ENCODE measurements at places on chromosomes 5 and 9.

- DNase-seq, result no peak
Measured at GRCh38 chr9:34546102-34546833, 23.5 kb upstream of the ENHO start.

DNA sequence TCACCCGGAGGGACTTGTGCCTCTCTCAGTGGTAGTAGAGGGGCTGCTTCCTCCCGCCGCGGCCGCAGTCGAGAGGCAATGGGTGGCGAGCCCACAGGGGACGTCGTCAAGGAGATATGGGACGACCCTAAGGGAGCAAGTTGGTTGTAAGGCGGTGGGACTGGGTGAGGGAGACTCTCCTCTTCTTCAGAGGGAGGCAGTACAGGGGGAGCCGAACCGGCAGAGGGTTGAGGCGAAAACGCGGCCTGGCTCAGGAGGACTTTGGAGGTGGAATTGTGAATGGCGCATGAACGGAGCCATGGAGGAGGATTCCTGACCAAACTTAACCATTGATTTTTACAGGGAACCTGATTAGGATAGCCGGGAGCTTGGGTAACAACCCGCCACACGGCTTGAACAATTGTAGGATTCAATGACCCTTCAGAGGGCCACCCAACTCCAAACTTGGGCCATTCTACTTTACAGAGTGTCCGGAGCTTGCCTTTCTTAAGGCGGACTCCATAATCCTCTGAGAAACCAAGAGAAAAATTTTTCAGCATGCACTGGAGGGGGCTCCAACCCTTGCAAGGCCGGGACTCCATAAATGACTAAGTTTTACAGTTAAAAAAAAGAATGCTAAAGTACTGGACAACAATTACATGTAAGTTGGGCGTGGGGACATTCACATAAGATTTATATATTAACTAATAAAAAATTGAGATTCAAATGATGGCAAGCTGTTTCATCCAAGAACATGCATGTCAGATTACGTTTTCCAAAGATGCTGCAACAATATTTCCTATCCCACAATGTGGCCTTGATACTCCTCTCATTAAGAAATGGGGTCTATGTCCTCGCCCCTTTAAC lies 19.4 kb upstream of the RHOBTB3 start:
- DNase-seq, result no peak

- peak; percentile 40 for DNase-seq
Measured at GRCh38 chr5:62306323-62306895, 403 bp downstream of the KIF2A start.

DNA sequence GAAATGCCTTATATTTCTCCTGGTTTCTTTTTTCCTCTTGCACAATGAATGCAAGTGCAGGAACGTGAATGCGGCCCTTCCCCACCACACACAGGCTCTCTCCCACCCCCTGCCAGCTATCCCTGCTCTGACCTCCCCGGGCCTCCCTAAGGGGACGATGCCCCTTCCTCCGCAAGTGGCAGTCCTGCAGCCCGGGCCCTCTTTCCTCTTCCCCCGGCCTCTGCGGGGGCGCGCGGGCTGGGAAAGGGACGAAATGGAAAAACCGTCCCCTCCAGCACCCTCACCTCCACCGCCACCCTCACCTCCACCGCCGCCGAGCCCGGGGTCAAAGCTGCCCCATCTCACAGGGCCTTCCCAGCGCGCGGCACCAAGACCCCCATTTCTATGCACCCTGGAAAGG lies 44.7 kb downstream of the GAS1 start:
- DNase-seq, result no peak

GRCh38 chr9:116080561-116080960 lies 73.0 kb upstream of the PAPPA start:
- no peak for DNase-seq

- DNase-seq, result no peak
Measured at GRCh38 chr5:139709582-139710318, 61.6 kb downstream of the CXXC5 start.

DNA sequence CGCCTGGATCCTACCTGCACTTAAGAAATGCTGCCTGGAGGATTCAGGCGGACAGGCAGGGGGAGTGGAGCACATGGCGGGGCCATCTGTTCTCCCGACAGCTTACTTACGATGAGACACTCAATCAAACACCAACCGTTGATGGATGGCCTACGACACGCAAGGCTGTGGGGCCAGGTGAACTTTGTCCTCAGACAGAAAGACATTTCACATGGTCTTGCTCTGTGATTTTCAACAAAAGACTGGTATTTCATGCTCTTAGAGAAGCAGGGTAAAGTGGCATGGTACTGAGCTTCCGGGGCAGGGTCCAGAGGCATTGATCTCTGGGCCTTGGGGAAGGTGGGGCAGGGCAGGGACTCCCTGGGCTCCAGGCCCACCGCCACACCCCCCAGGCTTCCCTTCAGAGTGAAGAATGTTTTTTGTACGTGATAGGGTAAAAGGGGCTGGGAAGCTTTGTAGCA lies 9.1 kb upstream of the OLFM1 start:
- no peak for DNase-seq

- DNase-seq, result no peak
Measured at GRCh38 chr5:150392680-150393079, 20.0 kb downstream of the CD74 start.

DNA sequence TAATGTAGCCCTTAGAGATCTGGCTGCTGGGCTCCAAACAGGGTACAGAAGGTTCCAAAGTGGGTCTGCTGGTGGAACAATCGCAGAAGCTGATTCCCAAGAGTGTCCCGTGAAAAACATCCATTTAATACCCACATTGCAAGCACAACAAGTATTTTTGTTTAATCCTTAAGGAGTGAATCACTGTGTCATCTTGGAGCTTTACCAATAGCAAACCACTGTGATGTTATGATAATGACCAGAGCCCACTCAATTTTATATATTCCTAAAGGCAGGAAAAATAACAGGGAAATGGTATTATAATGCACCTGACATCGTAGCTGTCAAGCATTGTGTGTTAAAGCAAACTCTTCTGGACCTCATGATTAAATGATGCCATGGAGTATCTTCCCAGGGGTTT lies 291.9 kb downstream of the FBXL7 start:
- DNase-seq, result no peak

DNA sequence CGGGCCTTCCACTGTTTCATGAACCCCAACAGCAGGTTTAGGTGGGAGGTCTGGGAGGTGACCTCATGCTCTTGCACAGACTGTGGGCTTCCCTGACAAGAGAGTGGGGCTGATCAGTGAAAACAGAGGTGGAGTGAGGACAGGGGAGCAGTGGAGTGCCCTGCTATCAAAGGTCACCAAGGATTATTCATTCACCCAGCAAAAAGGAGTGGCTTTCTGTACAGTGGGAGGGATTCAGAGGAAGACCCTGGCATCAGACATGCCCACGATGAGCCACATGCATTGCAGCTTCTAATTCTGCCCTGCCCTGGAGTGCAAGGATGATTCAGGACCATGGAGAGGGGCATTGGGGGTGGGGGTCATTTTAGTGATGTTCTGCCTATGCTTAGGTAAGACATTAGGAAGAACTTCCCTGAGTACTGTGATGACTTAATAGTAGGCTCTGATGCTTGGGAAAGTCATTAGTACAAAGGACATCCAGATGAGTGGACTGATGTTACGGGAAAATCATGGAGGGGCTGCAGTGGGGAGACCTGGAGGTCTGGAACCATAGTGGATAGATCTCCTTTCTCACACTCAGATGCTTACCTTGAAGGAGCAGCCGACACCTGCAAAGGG lies 12.8 kb downstream of the TRAF1 start:
- DNase-seq, result no peak

Data from suppressor macrophage treated with lipopolysaccharide for 4 hours (primary cell).